Astrocyte (in vitro differentiated cells and primary cell): ENCODE measurements at places on chromosomes 6 and 20.

- DNase-seq: no peak
These were observed 19.2 kb upstream of the GLP1R start for GRCh38 chr6:39029156-39030011.

DNA sequence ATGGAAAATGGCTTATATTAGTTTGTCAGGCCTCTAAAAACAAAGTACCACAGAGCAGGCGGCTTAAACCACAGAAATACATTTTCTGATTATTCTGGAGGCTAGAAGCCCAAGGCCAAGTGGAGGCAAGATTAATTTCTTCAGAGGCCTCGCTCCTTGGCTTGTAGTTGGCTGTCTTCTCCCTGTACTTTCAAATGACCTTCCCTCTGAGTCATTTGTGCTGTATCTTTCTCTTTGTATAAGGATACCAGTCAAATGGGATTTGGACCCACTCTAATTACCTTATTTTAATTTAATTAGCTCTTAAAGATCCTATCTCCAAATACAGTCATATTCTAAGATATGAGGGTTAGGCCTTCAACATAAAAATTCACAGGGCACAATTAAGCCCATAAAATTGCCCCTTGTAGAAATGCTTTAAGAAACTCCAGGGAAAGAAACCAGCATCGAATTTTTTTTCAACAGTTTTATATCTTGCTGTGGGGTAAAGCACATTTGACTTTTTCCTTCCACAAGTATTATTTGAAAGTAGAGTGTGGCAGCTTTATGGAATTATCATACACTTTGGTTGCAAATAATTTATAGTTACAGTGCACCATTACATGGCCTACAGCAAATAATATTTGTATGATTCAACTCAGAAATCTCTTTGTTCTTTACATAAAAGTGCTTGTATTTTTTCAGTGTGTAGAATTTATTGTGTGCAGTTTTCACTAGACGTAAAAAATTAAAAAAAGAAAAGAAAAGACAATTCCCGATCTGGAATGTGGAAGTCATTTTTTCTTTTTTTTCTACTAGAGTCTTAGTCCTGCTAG lies 706.1 kb downstream of the KIF16B start:
- no peak for DNase-seq

DNA sequence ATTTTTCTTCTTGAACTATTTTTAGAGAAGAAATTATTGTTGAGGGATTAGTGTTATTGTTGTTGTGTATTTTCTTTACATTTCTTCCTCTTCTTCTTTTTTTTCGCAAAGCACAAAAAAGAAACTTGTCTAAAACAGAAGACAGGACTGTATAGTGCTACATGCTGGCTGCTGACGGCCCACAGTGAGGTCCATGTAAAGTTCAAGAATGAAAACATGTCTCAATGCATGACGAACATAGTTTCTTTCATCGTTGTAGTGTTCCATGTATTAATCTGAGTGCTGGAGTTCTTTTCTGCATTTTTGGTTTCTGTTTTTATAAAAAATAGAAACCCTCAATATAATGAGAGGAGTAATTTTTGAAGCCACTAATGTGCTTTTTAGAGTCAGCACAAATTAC lies 462.9 kb upstream of the MARCKS start:
- DNase-seq: no peak

DNA sequence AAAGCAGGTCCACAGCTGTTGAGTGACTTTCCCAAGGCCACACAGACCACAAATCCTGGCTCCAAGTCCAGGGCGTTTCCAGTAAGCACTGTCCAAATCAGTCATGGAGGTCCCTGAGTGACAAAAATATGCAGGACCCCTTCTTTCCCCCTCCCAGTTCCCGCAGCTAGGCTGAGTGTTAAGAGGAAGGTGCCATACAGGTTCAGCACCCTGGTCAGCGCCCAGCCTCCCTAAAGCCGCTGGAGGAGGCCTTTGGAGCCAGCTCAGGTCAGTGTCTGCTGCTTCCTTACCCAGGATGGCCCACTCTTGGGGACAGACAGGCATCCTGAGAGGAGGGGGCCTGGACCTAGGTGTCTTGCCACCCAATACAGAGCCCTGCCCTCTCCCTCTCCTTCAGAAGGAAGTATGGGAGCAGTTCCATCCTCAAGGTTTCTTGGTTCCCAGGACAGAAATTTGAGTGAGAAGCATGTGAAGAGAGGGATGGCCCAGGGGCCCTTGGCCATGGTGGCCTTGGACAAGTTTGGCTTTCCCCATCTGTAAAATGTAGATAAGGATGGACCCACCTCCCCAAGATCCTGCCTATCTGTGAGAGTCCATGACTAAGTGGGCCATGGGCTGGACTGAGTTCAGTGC lies 13.2 kb downstream of the TMEM74B start:
- DNase-seq: peak; percentile 12

GRCh38 chr6:119322715-119323350 lies 26.7 kb downstream of the MAN1A1 start:
- DNase-seq: no peak

DNA sequence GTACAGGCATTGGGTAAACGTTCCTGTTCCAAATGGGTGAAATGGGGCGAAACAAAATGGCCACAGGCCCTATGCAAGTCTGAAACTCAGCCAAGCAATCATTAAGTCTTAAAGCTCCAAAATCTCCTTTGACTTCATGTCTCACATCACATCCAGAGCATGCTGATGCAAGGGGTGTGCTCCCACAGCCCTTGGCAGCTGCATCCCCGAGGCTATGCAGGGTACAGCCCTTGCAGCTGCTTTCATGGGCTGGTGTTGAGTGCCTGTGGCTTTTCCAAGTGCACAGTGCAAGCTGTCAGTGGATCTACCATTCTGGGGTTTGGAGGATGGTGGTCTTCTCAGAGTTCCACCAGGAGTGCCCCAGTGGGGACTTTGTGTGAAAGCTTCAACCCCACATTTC lies 270.0 kb upstream of the CDYL start:
- DNase-seq: no peak
